Adipocyte (in vitro differentiated cells): ENCODE measurements at places on chromosomes 6 and 20.

- peak; percentile 37 for DNase-seq
These were observed 558 bp downstream of the LINC00237 start for GRCh38 chr20:21105429-21106170.

DNA sequence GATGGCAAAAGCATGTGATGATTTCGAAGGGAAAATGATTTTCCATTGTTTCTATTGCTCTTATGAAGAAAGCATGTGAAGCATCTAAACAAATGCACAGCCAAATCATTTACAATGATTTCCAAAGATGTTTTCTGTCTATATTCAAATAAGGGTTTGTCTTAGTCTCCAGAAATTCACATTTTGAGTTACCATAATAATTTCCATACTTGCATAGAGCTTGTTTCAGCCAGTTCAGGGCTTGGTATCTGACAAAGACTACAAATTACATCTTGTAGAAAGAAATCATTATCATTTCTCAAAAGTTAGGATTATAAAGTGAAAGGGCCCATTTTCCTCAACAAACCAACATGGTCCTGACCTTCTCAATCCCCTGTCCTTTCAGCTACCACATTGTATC lies 74.4 kb upstream of the PLEKHG1 start:
- no peak for DNase-seq

- DNase-seq, result peak; percentile 55
These were observed 67.2 kb upstream of the RNF24 start for GRCh38 chr20:4082406-4083097.

DNA sequence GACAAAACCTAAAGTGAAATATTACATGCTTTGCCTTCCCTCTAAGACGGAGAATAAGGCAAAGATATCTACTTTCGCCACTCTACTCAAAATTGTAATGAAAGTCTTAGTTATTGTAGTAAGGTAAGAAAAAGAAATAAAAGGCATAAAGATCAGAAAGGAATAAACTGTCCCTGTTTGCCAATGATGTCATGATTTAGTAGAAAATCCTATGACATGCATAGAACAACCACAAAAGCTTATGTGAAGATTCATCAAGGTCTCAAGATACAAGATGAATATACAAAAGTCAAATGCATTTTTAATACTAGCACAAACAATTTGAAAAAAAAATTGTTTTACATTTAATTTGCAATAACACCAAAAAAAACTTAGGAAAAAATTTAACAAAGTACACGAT lies 64.0 kb upstream of the FOXQ1 start:
- no peak for DNase-seq

DNA sequence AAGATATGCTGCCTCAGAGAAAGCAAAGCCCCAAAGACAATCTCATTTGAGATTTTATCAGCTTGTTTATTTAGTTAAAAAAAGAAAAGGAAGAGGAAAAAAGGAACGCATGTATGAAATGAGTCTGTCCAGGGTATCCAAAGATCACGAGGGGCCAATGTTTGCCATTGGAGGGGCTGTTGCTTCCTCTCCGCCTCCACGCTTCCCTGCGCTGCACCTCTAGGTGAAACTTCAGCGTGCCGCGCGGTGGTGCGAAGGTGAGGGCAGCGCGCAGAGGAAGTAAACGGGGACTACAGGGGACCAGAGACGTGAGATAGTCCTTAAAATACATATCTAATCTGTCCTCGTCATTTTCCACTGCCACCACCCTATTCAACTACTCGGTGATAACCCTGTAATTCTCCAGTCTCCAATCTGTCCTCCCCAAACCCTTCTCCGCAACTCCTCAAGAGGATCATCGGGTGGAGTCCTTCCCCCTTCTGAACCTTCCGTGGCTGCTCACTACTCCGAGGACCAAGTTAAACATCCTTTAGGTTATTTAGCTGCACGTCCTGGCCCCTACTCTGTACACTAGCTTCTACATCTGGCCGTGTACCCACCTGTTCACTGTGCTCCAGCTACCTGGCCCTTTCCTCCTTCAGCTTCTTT lies 1.1 kb upstream of the DCBLD1 start:
- DNase-seq, result no peak

DNA sequence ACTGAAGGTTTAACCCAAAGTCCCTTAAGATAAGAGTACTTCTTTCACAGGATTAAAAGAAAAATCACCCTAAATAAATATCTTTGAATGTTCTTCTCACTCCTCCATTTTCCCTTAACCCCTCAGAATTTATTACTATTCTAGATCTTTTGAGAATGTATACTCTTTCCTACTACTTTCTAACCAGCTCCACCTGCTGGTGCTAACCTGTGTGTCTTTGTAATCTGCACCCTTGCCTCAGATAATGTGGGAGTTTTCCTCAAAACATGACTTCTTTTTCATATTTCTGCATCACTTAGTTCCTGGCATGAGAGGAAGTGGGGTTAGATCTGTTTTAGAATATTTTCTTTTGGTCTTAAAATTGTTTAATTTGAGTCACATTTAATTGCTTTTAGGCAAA lies 394.2 kb downstream of the BMP2 start:
- DNase-seq, result no peak
